ENCODE measurements at places on chromosomes 16 and 17.

DNA sequence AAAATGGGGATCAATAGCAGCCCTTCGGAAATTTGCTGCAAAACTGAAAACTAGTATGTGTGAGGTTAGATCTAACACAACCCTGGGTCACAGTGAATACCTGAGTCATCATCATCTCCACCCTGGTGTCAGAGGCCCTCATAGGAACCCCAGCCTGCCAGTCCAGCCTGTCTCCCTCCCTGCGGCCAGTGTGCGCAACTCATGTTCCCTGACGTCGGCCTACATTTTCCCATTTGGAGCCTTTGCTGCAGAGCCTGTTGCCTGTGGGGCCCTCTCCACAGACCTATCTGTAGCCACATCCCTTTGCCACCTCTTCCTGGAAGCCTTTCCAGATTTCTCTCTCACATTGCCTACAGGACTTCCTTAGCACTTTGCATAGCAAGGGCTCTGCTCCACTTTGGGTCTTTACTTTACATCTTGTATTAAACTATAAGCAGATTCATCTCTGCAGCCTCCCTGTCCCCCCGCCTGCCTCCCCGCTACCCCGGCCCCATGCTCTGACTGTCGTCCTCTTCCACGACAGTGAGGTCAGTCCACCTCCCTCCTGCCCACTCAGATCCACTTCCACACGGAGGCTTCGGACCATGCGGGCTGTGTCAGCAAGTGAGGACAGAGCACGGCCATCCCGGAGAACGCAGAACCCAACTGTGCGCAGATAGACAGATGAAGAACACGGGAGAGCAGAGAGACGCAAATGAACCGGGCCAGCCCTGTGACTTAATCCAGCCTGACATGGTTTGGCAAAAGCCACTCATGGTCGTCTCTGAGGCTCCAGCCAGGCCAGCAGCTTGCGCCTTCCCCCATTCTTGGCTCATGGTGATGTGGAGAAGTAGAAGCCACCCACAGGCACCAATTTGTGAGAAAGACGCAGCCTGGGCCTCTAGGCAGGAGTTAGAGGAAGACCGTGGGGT lies 31.0 kb downstream of the NGFR start:
- no peak for DNase-seq

DNA sequence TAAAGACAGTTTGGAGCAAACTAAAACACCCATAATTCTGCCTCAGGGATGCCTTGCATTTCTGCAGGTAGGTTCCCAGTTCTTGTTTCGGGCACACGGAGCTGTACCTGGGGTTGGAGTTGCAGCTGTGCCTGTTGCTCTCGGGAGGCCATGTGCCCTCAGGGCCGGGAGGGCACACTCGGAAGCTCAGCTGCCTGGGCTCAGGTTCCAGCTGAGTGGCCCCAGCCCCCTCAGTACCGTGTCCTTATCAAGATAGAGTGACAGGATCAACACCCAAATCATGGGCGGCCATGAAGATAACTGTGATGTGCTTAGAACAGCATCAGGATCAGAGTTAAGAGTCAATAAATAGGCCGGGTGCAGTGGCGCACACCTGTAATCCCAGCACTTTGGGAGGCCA lies 107.9 kb downstream of the SNX29 start:
- DNase-seq: no peak

DNA sequence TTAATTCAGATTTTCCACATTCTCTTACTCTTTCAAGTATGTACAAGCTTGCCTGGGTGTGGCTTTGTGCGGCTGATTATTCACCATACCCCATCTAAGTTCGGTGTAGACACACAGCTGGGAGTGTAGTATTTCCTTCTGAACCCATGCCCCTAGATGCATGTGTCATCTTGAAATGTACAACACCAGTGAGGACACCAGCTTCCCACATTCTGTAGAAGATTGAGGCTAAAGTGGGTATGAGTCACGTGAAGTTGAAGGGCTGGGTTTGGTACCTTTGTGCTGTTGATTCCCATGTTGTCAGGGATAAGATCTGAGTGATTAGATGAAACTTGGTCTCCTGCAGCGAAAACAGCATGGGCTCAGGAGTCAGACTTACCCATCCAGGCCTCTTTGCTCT lies 14.6 kb upstream of the DHX8 start:
- no peak for DNase-seq

DNA sequence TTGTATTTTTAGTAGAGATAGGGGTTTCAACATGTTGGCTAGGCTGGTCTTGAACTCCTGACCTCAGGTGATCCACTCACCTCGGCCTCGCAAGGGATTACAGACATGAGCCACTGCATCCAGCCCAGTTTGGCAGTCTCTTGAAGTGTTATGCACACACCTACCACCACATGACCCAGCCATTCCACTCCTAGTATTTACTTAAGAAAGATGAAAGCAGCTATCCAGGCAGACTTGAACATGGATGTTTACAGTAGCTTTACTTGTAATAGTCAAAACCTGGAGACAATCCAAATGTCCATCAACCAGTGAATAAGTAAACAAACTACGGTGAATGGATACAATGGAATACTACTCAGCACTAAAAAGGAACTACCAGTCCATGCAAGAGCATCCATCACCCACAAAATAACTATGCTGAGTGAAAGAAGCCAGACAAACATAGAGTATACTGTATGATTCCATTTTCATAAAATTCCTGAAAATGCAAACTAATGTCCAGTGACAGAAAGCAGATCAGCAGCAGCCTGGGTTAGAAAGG lies 37.8 kb upstream of the RASD1 start:
- DNase-seq: no peak

GRCh38 chr17:22090263-22090935 lies 398.1 kb downstream of the KCNJ18 start:
- DNase-seq: no peak

GRCh38 chr17:80720610-80721577 lies 176.3 kb downstream of the RPTOR start:
- DNase-seq: no peak

GRCh38 chr16:11557801-11558200 lies 28.9 kb downstream of the LITAF start:
- DNase-seq: no peak

DNA sequence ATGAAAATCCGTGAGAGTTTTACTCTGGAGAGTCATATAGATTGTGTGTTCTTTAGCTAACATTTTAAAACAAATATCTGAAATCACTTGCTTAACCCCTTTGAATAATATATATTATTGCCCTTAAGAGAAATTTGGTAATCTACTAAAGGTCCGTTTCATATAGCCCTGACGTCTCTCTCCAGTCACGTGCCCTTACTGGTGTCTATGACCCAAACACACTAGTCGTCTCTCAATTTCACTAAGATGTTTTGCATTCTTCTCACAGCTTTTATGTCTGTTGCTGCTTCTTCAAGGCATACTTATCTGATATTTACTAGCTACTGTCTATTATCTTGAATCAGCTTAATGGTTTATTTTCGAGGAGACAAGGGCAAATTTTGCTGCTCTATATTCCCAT lies 409.9 kb downstream of the KCNJ18 start:
- no peak for DNase-seq

DNA sequence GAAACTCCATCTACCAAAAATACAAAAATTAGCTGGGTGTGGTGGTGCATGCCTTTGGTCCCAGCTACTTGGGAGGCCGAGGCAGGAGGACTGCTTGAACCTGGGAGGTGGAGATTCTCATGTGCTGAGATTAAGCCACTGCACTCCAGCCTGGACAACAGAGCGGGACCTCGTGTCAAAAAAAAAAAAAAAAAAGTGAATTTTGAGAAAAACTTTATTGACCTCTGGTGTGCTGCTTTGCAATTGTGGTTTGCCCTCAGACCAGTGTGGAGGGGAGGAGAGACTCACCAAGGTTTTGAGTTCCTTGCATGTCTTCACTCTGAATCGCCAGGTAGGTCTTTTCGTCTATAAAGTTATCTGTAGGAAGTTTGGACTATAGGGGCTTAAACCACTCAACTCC lies 145.2 kb downstream of the CPPED1 start:
- no peak for DNase-seq

GRCh38 chr17:61057257-61057656 lies 342.4 kb upstream of the TBX2 start:
- DNase-seq: no peak

DNA sequence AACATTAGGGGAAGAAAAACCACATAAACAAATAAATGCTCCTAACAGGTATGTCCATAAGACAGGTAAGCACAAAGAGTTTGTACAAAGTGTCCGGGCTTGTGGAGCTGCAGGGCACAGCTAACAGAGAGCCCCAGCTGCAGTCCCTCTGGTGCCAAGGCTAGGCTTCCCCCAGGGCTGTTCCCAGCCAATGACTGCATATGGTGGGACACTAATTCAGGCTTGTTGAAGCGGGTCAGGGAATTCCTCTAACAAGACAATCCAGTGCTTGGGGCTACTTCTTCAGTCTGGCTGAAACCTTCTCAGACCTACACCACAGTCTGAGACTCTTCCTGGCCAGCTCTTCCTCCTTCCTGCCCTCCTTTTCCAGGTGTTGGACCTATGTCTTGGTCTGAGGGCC lies 51.7 kb upstream of the ALDH3A1 start:
- no peak for DNase-seq

DNA sequence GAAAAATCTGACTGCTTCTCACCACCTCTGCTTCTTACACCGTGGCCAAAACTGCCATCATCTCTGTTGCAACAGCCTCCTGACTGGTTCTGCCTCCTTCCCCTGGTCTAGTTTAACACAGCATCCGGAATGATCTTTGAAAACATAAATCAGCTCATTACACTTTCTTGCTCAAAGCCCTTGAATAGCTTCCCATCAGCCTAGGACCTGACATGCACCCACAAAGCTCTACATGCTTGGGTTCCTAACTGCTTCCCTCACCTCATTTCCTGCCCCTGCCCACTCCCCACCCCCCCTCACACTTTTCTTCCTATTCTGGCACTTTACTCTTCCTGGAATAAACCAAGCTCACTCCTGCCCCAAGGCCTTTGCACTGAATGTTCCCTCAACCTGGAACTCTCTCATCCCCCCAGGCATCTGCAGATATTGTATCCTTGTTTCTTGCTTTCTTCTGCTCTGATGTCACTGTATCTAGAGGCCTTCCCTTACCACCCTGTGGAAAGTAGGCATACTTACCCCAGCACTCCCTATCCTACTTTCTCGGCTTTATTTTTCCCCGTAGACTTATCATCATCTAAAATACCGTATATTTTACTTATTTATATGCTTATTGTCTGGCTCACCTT lies 112.4 kb downstream of the FTO start:
- DNase-seq: no peak

DNA sequence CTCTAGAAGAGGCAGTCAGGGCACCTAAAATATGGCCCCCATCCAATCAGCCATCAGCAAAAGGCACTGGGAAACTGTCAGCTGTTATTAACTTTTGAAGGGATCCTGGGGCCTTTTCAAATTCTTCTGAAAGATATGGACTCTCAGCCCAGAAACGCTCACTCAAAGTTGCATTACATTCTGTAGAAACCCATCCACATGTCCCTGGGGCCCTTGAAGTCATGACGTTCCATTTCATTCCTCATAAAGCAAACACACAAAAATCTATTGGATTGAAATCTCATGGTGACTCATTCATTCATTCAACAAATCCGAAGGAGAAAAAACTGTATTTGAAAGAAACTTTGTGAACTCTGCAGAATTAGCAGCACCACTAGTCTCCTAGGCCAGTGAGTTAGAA lies 215.3 kb downstream of the C16orf95 start:
- DNase-seq: no peak

DNA sequence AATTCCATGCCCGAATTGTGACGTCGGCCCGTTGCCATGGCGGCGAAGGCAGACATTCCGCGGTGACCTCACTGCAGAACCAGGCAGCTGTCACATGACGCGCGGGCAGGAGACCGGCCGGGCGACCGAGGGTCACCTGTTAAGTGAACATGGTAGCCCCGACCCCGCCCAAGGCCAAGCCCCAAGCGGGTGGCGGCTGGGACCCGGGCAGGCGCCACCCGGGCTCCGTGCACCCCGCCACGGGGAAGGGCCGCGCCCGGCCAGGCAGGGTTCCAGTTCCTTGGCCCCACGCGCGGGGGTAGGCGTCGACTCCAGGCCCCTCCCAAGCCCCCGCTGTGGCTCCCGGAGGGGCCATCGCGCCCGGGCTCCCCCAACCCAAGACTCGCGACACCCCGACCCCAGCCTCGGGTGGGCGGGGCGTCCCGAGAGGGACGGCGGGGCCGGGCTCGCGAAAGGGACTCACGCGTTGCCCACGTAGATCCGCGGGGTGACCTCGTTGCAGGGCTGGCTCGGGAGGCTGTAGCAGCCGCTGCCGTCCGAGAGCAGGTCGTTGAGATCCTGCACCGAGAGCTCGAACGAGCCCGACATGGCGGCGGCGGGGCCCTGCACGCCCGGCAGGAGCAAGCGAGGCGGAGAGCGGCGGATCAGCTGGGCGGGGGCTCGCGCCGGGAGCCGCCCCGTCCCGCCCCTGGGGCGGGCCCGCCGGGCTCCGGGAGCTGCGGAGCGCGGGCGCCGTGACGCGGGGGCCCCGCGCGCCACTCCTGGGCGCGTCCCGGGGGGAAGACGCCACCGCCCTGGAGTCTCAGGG lies at the start of gene DUSP3:
TSS of gene DUSP3 (minus strand) at position 641 of the 808 bp plus-strand sequence. CDS start at position 588, 53 bp downstream.
- DNase-seq: peak; percentile 66

- DNase-seq: peak; percentile 45
These were observed 179.9 kb downstream of the SEC14L1 start for GRCh38 chr17:77320485-77321256.
